MM.1S (cell line): ENCODE measurements at places on chromosomes 5 and 9.

- no peak for DNase-seq
Measured at GRCh38 chr5:4228708-4229107, 633.1 kb downstream of the IRX1 start.

DNA sequence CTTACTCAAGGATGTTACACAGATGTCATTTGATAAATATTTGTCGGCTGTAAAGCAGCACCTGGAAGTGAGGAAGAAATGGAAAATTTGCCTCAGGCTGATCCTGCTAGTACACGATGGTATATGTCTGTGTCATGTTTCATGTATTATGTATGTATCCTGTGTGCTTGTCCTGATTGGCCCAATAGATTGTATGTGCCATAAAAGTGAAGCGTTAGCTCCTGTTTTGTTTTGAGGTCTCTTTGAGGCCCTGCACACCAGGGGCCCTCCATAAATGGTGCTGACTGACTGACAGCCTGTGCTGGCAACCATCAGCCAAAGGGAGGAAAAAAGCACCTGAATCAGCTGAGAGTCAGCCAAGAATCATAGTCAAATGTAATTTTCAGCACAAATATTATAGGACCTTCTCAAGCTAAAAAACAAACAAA, 11.8 kb upstream of the LNPEP start:
- no peak for DNase-seq

DNA sequence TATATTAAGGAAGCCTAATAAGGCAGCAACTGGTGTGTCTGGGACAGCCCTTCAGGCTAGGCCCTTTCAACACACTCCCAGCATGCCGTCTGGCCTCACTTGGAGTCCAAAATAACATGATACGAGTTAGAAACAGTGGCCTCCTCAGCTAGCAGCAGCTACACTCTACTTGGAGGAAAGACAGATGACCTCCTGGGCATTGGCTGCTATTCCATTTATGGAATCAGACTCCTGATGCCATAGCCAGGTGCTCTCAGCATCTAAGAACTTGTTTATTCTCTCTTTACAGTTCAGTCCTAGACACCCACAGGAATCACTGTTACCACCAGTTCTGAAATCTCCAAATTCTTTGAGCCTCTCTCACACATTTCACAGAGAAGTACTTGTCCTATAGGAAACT, 31.8 kb downstream of the RUSC2 start:
- DNase-seq = no peak

GRCh38 chr9:120916588-120916987, 10.0 kb downstream of the TRAF1 start:
- no peak for DNase-seq

- no peak for DNase-seq
Measured at GRCh38 chr5:58965677-58966414, 383.0 kb downstream of the RAB3C start.

GRCh38 chr9:85640425-85640824, 101.3 kb downstream of the AGTPBP1 start:
- DNase-seq = no peak

- no peak for DNase-seq
Measured at GRCh38 chr5:94675965-94676618, 57.6 kb downstream of the SLF1 start.
